ENCODE measurements at places on chromosomes 4 and X.

DNA sequence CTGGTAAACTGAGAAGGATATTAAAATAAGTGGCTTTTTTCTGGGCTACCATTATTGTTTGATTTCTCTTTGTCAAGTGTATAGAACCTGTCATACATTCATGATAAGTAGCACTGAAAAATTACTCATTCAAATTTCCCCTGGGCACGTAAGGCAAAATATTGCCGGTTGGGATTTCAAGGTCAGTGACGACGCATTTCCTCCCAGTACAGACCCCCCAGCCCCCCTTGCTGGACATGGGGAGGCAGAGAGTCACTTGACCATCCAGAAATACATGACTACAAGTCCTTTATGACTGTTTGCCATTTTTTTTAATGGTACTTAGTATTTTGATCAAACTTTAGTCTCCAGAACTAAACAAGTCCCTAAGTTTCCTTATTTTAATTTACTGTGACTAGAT, 6.8 kb upstream of the MND1 start:
- no peak for DNase-seq

- no peak for DNase-seq
Measured at GRCh38 chrX:41449615-41450014, 2.5 kb downstream of the NYX start.

DNA sequence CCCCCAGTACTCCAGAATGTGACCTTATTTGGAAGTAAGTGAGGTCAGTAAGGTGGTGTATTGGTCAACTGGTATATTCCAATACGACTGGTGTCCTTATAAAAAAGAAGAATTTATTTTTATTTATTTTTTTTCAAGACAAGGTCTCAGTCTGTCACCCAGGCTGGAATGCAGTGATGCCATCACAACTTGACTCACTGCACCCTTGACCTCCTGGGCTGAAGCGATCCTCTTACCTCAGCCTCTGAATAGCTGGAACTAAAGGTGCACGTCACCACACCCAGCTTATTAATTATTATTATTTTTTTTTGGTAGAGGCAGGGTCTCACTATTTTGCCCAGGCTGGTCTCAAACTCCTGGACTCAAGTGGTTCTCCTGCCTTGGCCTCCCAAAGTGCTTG, 115.1 kb upstream of the PITX2 start:
- DNase-seq = no peak

DNA sequence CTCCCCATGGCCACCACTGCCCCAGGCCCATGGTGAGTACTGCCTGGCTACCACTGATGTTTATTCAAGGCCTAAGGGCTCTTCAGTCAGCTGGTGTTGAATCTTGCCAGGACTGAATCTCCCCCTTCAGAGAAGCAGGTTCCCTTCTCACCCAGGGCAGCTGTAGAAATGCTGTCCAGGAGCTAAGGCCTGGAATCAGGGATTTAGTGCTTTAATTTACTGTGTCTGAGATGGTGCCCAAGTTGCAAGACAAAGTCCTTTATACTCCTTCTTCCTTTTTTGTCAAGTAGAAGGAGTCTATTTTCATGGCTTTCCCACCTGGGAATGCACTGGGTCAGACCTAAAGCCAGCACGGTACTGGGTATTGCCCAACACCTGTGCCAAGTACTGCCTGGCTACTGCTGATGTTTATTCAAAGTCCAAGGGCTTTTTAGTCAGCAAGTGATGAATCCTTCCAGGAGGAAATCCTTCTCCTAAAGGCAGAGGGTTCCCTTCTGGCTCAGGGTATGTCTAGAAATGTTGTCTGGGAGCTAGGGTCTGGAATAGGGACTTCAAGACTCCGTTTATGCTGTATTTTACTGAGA, 117.6 kb upstream of the ATOH1 start:
- no peak for DNase-seq

- DNase-seq = no peak
Measured at GRCh38 chr4:139682741-139683151, 17.1 kb downstream of the MGST2 start.

GRCh38 chr4:88522702-88523324, 763 bp downstream of the PYURF start:
- DNase-seq = peak; percentile 11

DNA sequence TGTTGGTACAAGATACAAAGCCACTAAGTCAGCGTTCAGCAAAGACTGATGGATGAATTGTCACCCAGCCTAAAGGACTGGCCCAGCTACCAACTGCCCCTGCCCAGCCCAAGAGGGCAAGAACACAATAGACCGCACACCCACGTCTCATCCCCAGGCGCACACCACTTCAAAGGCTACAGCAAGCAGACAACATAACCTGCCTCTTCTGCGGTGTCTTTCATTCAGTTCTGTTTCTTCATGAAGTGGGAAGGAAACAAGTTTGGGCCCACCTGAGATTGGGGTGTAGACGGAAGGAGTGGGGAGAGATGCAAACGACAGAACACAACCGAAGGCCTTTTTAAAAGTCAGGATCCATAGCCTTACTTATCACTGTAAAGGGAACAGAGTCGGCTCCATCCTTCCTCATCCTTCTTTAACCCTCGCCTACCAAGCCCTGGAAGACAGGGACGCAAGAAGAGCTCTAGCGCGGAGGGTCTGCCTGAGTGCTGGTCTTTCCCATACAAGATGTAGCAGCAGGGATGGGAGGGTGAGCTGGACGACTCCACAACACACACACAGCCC, 691 bp downstream of the SCARB2 start:
- DNase-seq = no peak

- DNase-seq = no peak
Measured at GRCh38 chrX:105567082-105567481, 255.3 kb upstream of the NRK start.

DNA sequence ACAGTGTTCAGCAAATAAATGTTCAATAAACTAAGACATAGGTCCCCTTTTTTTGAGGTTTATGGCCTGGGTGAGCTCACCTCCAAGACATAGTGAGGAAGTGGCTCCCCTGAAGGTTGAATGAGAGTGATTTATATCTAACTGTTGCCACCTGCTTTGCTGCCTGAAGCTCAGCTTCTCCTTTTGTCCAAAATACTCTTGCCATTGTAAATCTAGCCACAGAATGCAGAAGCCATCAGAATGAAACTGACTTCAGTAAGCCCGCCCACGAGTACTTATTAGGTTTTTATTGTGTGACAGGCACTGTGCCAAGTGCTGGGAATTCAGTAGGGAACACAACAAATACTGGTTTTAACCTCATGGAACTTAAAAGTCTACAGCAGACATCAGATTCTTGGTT, 18.0 kb downstream of the SPINK2 start:
- DNase-seq = no peak

GRCh38 chr4:125837493-125838201, 522.9 kb downstream of the FAT4 start:
- DNase-seq = no peak

DNA sequence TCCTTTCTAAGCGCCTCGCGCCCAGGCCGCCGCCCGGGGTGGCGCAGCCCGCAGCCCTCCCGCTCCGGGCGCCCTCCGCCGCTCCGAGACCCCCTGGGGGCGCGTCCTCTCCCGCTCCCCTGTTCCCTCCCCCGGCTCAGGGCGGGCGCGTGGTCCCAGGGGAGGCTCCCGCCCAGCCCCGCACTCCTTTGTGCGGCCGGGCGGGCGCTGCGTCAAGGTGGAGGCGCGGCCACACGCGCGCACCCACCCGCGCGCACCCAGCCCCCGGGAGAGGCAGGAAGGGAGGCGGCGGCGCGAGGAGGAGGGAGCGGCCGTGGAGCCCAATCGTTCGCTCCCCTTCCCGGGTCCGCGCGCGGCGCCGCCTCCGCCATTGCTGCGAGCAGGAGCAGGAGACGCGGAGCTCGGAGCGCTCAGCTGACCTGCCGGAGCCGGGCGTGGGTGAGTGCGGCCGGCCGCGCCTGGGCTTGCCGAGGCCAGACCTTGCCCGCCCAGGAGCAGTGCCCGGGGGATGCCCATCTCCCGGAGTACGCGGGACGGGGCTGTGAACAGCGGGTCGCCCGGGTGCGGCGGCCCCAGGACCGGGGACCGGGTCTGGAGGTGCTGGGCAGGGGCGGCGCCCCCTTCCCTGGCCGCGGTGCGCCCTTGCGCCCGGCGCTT, at the start of gene NSG1:
TSS of gene NSG1 (plus strand) at position 367 of the 657 bp plus-strand sequence. CDS start 528 bp downstream, outside the sequence.
- no peak for DNase-seq

DNA sequence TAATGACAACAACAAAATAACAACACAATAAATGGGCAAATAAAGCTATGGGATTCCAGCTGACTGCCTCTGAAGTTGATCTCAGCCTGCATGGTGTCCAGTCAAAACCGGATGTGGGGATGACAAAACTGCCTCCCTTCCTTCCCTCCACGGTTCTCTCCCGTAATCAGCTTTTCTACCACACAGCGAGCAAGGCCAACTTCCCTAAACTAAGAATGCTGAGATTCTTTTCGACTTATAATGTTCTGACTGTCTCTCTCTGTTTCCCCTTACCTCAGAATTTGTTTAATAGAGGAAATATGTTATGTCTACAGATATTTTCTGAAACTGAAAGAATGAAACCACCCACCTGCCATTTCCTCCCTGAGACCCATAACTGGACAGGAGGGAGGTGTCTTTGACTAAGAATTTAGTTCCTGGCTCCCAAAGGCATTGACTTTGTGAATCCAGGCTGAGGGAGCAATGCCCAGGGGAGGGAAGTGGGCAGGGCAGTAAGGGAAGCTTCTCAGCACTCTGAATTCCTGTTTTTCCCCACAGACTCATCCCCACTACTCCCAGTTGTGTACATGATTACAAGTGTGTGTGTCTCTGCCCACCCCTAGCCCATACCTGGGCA, 1.0 kb upstream of the TLR1 start:
- DNase-seq = peak; percentile 39

- DNase-seq = no peak
Measured at GRCh38 chrX:6203462-6204215, 25.0 kb downstream of the NLGN4X start.

DNA sequence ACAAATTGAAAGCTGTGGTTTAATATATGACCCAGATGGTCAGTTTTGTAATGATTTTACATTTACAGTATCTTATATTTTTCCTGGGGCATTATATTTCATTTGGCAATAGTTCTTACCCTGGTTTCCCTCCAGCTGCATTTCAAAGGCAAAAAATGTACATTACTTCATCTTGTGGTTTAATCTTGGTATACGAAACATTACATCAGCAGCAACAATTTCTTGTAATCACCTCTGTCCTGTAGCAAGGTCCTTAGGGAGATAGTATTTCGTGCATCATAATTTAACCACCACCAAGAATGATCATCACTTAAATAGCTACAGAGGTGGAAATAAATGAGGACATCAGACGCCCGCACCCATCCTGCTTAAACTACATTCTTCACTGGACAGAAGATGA, 48.8 kb downstream of the HS6ST2 start:
- DNase-seq = no peak

DNA sequence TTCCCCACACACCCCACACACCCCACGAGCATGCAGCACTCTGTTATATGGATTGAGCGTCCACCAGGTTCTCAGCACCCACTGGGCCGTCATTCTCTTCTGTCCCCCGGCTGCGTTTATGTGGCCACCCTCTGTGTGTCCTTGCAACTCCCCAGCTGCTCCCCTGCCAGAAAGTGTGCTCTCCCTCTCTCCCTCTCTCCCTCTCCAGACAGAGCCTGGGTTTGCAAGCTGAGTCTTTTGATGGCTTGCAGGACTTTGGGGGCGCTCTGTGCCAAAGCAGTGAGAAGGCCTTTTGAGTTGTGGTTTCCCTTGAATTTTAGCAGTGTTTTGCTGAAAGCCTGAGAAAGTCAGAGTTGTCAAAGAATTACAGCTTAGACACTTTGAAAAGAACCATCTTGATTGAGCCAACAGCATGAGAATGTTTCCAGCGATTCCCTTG, 173.5 kb downstream of the DCLK2 start:
- DNase-seq = no peak
